ENCODE measurements at places on chromosomes 3 and 15.
A peak's percentile ranks its signal among the peaks of the same experiment; 100 is the strongest.

GRCh38 chr15:75663931-75664421, 16.3 kb downstream of the SNX33 start:
- no peak for DNase-seq

DNA sequence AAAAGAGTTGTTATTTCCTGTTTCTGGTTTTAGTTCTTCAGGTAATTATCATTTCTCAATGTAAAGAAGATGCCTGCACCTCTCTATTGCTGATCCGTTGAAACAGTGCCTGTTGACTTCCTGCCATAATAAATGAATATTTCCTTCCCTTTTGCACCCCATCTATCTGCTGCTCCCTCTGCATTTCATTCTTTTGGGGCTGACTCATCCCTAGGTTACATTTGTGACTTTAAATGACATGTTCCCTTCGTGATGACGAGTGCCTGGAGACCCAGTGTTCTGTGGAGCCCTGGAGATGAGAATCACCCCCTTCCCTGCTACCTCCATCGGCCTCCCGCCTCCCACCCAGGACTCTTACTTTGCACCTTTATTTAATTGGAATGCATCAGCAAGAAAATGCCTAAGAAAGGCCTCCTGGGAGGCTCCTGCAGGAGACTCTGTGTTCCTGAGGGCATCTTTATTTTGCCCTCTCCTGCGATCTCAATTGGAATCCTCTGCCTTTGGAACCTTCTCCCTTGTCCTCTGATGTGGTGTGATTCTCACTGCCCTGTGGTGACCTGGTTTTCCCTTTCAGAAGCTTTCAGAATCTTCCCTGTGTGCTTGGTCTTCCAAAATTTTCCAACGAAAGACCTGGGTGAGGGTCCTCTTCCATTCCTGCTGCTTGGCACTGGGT, 13.7 kb downstream of the LRRK1 start:
- no peak for DNase-seq

GRCh38 chr3:25818335-25818734, 28.4 kb downstream of the OXSM start:
- DNase-seq = no peak

DNA sequence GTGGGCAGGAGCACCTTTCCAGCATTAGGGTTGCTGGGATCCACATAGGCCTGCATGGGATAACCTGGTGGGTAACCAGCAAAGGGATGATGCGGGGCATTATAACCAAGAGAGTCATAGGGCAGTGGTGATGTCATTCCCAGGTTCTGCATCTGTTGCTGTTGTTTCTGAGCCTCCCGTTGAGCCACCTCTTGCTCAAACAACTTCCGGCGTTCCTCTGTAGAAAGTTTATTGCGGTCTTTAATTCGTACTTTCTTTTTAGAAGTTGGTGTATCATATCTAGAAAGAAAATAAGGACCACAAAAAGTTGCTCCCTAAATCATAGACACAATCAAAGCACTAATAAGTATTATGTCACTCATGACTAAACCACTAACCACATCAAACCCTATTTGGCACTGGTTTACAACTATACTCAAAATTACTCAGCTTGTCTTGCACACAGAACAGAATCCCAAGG, 77.8 kb downstream of the NBEAL2 start:
- DNase-seq = peak; percentile 87

- no peak for DNase-seq
These were observed 18.7 kb upstream of the TOP2B start for GRCh38 chr3:25683410-25683809.

DNA sequence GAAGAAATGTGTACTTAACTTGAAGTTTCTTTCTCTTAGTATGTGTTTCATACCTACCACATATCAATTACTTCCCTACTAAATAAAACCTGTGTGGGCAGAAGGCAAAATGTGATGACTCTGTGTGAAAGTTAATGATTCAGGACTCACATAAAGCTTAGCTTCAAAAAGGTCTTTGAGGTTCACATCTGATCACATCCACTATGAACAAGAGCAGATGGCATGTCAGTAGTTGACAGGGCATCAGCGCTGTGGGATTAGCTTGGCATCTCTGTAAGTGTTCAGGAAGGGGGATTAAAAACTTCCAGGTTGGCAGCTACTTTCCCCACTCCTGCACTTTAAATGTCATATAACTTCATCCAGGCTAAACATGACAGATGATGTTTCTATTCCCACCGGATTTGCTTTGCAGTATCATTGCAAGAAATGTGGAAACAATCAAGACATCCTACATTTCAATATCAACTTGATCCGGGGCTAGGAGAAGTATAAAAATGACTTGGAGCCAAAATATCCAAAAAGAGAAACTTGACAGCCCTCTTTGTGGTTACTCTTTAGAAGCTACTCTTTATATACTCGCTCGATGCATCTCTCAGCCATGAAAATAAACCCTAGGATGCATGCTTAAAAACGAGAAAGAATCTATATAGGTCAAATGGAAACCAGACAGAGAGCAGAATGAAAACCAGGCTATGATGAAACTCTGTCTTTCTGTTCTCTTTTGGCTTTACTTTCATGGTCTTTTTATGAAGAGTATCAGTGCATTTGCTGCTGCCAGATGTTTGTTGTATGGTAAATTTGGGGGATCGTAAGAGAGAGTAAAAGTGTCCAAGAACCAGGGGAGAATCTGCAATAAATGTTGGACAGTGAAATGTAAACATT, 273.1 kb upstream of the ALCAM start:
- DNase-seq = no peak

DNA sequence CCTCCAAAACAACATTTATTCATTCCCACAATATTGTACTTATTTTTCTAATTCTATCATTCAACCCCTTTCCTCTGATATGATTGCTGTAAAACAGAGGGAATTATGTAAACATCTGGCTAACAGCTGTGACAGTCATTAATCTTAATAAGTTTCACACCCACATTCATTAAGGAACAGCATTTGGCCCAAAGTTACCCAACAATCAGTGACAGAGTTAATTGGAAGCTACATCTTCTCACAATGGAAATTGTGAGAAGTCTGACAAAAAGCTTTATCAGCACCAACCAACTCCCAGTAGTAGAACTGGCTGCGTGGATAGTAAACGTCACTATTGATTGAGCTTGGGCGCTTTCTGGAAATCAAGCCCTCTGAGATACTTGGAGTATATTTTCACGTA, 165.8 kb upstream of the SLC24A5 start:
- no peak for DNase-seq

GRCh38 chr15:88658972-88659931, 20.4 kb downstream of the ISG20 start:
- DNase-seq = no peak

DNA sequence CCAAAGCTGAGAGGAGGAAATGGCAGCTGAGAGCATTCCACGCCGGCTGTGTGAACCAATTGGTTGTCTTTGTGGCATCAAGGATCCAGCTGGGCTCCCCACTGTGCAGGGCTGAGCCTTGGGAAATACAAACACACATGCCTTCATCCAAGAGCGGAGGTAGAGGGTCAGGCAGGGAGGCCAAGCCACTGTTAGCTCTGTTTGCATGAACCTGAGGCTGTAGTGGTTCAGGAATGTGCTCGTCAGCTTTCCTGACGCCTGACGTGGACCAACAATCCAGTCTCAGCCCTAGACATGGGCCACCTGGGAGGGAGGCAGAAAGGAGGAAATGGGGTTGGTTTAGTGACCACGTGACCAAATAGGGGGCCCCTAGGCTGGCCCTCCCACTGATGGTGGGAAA, 276.9 kb downstream of the TLE3 start:
- DNase-seq = no peak

DNA sequence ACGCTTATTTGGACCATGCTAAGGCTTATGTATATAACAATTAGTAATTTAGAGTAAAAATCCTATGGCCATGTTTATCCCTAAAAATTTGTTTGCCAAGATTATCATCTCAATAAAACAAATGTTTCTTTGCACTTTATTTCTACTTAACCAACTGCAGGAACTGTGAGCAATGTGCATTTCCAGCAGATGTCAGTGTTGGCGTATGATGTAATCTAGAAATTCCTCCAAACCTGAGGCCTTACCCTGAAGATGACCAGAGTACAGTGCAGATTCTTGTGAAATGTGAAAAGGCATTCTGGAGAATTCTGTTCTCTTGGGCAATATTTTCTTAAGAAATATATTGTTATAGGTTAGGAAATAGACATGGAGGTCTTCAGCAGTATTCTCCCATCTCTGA, 205.9 kb downstream of the MBNL1 start:
- DNase-seq = no peak

- no peak for DNase-seq
These were observed 71.8 kb upstream of the FHIT start for GRCh38 chr3:61323094-61323493.

DNA sequence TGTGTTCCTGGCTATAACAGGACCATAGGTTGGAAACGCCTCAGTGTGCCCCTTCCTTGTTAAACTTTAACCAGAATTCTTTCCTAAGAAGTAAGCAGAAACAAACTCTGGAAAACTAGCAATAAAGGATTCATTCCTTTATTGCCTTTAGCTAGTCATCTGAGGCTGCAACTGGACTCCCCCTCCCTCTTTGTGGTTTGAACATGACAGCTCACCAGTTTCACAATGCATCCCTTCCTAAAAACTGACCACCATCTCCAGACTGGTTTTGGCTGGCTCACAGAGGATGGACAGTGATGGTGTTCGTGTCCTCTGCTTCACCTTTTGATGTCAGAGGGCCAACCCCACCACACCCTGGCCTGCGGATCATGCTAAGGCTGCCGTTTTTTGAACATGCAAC, 27.9 kb upstream of the TGFBR2 start:
- no peak for DNase-seq

GRCh38 chr3:159813822-159814531, 174.7 kb upstream of the IL12A start:
- DNase-seq = no peak

- DNase-seq = no peak
These were observed 8.4 kb upstream of the CHRNA3 start for GRCh38 chr15:78629031-78629715.

DNA sequence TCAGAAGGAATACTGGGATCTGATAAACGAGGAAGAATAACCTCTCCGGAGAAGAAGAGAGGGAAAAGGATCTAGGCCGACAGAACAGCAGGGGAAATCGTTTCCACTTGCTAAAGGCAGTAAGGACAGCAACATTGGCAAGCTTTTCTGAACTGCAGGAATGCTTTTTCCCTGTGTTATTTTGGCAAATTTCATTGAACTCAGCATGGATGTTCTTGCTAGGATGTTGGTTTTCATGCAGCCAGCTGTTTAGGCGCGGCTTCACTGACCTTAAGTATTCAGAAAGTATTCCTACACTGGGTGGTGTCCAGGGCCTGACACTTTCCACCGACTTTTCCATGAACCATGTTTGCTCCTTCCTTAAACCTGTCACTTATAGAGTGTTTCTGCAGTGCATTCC, 489.7 kb downstream of the CNTN3 start:
- no peak for DNase-seq

- DNase-seq = no peak
These were observed at the start of gene NRG4 for GRCh38 chr15:76011627-76012551. Gene NRG4 (minus strand): TSS chr15:76012424. CDS start chr15:76011230, 1,194 bp downstream.

GRCh38 chr15:51097553-51098330, 3.0 kb upstream of the TNFAIP8L3 start:
- no peak for DNase-seq

- no peak for DNase-seq
These were observed 131.3 kb upstream of the KCNMB2 start for GRCh38 chr3:178404961-178405360.

- DNase-seq = no peak
These were observed 109.0 kb downstream of the CDIN1 start for GRCh38 chr15:36688310-36689011.

GRCh38 chr15:38163658-38164057, 89.0 kb upstream of the SPRED1 start:
- DNase-seq = no peak

DNA sequence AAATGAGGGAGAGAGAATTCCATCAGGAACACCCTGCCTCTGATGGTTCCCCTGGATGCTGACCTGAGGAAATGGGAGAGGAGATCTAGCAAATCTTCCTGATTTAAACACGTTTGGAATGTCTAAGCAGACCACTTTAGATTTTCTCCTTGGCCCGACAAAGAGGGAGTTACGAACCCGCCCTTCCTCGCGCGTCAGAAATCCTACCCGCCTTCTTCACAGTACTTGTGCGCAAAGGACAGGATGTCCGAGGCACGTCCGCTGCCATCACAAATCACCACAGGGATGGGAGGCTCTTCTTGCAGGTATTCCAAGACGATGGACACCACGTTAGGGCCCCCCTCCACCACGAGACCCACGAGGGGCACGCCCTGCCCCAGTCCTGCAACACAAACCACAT, 38.6 kb downstream of the TRPM1 start:
- no peak for DNase-seq

DNA sequence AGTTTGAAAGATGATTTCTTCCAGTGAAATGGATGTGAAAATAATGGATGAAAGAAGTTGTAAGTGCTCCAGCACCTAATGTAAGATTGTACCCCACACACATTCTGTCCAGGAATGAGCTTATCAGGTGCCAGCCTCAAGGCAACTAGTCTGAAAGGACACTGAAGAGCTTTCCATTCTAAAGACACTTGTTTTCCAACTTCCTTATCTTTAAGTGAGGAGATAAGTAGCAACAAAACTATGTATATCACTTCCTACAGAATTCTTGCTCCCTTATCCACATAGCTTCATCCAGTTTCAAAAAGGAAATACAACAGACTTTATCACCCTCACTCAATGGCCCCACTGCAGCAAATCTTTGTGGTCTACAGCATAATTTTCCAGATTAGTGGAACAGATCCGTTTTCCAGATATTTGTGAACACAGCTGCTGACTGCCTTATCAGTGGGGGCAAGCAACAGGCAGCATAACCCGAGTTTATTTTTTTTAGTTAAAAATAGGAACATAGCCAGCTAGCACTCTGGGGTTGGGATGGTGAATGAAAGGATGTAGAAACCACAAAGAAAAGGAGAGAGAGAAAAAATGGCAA, 60.6 kb downstream of the CD200R1L start:
- no peak for DNase-seq

- no peak for DNase-seq
These were observed 891.1 kb downstream of the TUSC7 start for GRCh38 chr3:117600666-117601065.

- DNase-seq = peak; percentile 16
These were observed 34.9 kb downstream of the DCLK3 start for GRCh38 chr3:36729204-36730056.

- no peak for DNase-seq
These were observed 430.1 kb downstream of the TUSC7 start for GRCh38 chr3:117139681-117140080.

DNA sequence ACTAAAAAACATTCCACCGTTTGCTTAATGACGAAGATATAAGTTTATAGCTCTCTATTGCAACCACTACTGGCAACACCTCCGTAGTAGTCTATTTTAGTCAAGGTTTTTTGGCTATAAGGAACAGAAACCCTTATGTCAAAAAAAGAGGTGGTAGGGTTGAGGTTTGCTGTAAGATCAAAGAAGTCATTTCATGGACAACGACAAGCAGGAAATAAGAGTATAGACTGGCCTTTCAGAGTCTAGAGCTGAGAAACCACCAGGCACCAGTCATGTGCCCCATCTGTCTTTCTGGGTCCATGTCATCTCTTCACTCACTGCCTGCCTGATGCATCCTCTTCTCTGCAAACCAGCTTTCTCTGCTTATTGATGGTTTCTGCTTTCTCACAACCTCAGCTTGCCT, 42.7 kb downstream of the THBS1 start:
- DNase-seq = peak; percentile 76
